ENCODE measurements at places on chromosomes 6 and 20.

GRCh38 chr20:4603724-4604123, 118.0 kb upstream of the PRND start:
- DNase-seq, result peak; percentile 34

GRCh38 chr20:51616060-51616459, 73.5 kb upstream of the NFATC2 start:
- no peak for DNase-seq

GRCh38 chr20:54668271-54669039, 193.1 kb downstream of the DOK5 start:
- DNase-seq, result peak; percentile 28

DNA sequence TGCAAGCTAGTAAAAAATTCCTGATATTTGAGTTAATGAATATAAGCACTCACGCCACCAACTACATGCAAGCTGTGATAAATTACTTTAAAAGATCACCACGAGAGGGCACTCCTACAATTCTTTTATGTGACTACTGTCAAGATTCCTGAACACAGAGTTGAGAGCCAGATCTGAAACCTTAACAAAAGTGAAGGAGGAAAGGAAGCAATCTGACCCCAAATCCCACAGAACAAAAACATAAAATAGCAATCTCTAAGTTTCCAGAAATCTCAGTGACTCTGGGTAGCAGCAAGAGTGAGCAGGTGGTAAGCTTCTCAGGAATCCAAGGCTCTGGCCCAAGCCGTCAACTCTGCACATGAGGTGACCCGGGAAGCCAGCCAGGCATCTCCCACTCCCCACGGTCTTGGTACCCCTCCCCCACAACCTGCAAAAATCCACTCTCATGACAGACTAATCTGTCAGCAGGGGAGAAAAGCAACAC, 55.1 kb downstream of the STAU1 start:
- DNase-seq, result peak; percentile 79

DNA sequence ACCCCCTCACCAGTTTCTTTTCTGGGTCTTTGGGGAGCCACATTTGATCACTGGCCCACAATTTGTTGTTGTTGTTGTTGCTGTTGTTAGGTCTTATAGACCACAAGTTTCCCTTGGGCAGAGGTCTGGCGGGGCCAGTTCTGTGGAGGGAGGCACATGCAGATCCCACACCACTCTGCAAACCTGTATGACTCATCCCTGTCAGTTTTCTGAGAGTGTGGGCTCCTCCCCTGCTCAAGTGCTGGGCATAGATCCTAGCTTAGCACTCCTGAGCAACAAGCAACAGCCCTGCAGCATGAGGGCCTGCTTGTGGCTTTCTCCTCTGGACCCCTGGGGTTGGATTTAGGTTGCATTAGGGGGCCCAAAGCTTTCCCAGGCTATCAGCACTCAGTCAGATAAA, 411.1 kb upstream of the HTR1E start:
- no peak for DNase-seq

- DNase-seq, result no peak
Measured at GRCh38 chr6:133410638-133411435, 169.7 kb downstream of the EYA4 start.

- DNase-seq, result no peak
Measured at GRCh38 chr20:62787866-62788265, 8.4 kb upstream of the MRGBP start.

All from fibroblast of mammary gland (primary cell).